Activated naive CD4-positive, alpha-beta T cell treated with Interleukin-2 at 50 U/mL for 16 hours (primary cell): ENCODE measurements at places on chromosomes 7 and 10.

DNA sequence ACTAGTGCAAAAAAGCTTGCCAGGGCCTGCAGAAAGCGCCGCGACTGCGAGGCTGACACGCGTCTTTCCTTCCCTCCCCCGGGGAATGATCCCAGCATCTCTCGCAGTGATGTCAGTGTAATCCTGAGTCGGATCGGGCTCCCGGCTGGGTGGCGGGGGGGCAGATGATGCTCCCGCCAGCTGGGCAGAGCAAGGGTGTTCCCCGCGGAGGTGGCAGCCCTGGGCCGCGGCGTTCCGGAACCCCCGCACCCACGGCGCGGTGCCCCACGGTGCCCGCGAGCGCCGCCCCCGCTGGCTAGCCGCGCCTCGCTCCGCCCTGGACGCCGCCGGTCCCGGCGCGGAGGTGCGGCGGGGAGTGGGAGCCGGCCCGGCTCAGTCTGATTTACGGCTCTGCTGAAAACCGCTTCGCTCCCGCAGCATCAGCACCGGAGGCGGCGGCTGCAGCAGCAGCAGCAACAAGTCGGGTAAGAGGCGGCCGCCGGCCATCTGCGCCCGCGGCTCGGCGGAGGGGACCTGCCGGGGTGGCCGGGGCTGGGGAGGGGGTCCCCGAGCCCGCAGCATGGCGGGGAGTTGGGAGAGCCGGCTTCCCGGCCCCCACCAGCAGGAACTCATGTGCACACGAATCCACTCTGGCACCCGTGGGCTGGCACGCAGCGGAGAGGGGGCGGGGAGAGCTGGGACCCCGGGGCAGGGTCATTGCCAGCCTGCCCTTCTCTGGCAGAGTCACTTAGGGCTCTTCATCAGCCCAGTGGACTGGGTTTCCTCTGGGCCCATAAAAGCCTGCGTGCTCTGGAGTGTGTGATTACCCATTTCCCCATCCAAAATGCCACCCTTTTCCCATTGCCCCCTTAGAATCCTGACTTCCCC, at the start of gene ZNF365:
Gene ZNF365, plus strand, starts transcription at position 375 of the 867 bp plus-strand sequence. CDS start 1,825 bp downstream, outside the sequence.
- DNase-seq, result peak; percentile 65

GRCh38 chr7:20834656-20835055, 48.0 kb upstream of the SP8 start:
- DNase-seq, result no peak

GRCh38 chr10:77266242-77266641, 371.4 kb downstream of the KCNMA1 start:
- no peak for DNase-seq

DNA sequence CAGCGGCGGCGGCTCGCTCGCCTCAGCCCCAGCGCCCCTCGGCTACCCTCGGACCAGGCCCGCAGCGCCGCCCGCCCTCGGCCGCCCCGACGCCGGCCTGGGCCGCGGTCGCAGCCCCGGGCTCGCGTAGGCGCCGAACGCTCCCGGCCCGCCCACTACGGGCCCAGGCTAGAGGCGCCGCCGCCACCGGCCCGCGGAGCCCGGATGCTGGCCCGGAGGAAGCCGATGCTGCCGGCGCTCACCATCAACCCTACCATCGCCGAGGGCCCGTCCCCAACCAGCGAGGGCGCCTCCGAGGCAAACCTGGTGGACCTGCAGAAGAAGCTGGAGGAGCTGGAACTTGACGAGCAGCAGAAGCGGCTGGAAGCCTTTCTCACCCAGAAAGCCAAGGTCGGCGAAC, 18.2 kb upstream of the TSPAN33 start:
- DNase-seq, result no peak

DNA sequence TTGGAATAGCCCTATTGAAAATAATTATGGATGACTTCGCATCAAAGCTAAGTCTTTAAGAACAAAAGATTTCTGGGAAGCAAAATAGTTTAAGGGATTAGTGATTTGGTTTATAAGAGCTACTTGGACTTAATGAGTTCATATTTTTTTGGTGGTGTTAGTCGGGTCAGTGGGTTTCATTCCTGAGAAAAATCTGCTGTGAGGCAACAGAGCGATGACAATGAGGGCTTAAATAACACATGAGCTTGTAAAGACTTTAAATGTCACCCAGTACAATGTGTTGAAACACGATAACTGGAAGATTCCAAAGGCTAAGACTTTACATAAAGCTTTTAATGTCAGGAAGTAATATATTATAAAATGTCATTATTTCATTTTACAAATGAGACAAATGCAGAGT, 178.8 kb downstream of the ARL4A start:
- DNase-seq, result no peak

DNA sequence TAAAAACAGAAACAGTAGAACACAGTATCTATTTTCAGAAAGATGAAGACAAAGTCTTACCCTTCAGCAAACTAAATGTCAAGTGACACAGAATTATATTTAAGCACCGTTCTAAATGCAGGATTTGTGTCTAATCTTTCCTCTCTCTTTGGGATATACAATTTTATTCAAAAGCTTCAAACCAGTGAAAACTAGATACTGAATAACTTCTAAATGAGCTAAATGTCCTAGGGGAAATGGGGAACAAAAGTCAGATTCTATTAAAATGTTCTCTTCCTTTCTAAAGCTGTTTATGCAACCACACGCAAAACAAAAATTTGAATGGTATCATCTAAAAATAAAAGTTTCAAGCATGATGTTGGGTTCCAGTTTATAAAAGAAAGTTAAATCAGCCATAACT, 136.4 kb upstream of the AOAH start:
- no peak for DNase-seq

GRCh38 chr10:13938950-13939349, 352.2 kb downstream of the PRPF18 start:
- DNase-seq, result no peak

DNA sequence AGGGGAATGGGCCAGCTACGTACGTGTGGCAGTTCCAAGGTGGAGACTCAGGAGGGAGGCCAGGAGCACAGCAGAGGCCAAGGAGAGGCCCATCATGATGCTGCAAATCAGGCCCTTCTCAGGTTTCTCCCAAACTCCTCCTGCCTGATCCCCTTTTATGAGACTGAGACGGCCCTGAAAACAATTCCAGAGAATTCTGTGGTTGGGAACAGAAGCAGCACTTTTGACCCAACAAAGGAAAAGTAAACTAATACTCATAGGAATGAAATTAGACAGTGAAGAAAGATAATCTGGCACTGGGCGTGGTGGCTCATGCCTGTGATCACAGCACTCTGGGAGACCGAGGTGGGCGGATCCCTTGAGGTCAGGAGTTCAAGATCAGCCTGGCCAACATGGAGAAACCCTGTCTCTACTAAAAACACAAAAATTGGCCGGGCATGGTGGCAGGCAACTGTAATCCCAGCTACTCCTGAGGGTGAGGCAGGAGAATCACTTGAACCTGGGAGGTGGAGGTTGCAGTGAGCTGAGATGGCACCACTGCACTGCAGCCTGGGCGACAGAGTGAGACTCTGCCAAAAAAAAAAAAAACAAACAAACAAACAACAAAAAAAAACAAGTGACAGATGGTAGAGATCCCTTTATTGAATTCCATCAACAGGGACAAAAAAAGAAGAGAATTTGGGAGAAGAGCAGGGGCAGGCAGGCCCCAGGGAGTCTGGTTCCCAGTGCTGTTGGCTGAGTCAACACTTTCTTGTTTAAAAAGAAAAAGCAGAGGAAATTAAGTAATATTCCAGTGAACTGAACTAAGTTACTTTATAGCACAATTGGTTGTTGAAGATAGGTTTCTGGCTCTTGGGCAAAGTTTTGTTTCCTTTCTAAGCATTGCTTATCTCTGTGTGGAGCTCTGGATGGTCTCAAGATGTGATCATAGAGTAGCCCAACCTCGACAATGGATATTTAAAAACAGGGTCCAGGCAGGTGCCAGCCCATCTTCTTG, at the start of gene CCL26:
Gene CCL26, minus strand, starts transcription at position 131 of the 997 bp plus-strand sequence. Its CDS starts 35 bp downstream, at position 96.
- DNase-seq, result no peak
